Astrocyte of the hippocampus (primary cell): ENCODE measurements at places on chromosomes 2 and 18.
A peak's percentile ranks its signal among the peaks of the same experiment; 100 is the strongest.

- DNase-seq: no peak
These were observed 37.8 kb downstream of the VIT start for GRCh38 chr2:36734304-36734703.

DNA sequence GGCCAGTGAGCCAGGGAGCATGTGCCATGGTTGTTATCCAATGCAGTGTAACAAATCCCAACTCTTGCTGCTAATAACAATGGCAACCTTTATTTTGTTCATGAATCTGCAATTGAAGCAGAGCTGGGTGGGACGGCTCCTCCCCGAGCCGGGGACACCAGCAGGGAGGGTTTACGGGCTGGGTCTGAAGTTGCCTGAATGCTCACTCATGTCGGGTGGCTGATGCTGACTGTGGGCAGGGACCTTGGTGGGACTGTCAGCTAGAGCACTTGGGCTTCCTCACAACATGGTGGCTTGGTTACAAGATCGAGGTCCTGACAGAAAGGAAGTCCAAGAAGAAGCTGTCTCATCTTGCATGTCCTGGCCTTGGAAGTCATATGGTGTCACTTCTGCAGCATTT, 264.5 kb downstream of the NDUFA10 start:
- DNase-seq: no peak

DNA sequence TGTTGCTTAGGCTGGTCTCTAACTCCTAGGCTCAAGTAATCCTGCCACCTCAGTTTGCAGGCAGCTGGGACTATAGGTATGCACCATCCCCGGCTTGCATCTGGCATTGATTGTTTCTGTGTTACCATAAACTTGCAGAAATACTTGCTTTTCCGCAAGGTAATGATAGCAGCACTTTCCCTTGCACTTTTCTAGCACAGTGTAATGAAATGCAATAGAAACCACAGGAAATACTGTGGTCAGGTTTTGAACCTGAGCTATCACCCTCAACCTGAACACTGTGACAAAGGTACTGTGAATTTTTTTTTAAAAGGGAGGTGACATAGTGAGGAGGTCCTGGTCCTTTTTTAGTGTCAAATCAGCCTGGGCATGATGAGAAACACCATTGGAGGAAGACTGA, 38.3 kb downstream of the DHRS9 start:
- DNase-seq: no peak

- DNase-seq: no peak
These were observed 87.3 kb downstream of the IKZF2 start for GRCh38 chr2:213064099-213064498.

DNA sequence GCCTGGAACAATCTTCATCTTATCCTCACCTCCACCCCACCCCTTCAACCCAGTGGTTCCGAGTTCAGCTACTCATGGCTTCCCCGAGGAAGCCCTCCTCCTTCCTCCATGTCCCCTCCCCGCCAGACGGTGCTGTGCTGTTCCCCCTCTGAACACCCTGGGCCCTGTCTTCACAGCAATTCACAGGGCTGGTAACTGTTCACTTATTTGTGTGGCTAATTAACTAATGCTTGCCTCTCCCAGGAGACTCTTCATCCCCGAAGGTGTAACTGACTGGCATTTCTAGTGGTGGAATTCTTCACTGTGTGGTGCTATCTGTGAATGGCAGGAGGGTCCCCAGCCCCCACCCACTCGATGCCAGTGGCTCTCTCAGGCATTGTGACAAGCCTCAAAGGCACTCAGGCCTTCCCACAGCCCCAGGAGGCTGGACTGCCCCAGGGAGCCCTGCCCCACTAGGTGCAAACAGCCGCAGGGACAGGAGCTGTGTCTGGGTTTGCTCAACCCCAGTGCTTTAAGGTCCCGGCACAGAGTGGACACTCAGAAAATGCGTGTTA, 133.7 kb upstream of the ID2 start:
- peak; percentile 41 for DNase-seq

DNA sequence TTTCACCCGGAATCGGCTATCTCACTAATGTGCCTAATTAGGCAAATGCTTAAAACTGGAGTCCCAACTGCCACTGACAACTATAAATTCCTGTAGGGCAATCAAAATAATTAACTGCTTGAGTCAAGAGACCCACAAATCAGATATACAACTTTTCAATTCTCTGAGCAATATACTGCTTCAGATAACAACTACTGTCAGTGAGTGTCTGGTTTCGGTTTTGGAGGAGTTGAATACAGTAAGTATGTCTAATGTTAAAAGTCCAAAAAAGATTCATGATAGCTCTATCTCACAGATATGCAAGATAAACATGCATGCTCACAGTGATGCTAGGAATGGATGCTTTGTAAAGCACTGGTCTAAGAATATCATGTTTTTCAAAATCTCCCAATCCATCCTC, 283.3 kb downstream of the NRXN1 start:
- DNase-seq: no peak

DNA sequence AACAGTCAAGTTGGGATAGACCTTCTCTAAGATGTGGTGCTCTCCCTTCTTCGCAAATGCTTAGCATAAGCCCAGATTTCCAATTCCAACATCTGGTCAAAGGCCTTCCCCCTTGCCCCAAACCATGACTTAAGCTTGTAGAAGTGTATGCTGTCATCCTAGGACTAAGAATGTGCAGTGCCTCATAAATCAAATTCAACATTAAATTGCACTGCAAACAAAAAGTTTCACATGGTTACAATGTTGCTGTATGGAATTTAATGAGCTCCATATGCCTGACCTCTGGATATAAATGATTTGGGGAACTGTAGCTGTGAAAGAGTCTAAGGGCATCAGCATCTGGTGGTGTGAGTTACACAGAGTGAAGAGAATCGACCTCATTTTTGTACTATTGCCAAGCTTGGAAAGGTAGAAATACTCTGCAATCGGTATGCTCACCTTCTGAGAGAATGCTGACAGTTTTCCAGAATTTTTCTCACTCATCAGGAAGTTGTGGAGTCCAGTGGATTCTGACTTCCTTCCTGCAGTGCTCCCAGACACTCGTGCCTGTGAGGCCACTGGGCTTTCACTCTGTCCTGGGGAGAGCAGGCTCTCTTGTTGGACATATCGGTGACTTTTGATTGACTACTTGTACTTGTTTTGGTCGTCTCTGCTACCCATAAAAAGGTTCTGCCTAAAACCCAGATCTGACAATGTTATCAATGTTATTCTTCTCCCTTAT, 40.6 kb downstream of the FASTKD2 start:
- no peak for DNase-seq

DNA sequence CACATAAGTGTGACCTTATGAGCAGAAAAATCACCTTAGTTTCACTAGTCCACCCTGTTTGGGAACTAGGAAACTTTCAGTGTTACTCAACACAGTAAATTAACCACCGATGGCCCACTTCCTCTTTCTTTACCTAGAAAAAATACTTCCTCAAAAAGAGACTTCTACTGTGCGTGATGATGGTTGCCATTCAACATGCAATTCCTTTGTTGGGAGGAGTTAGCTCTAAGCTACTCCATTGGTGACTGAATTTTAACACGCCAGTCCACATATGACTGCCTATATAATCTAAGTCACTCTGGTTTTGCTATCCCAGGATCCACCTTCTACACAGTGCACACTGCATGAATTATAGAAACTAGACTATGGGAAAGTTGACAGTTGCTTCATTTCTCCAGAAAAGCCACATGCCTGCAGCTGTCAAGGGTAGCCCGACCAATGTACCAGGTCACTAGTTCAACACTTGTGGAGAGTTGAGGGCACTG, 47.8 kb upstream of the REG3G start:
- DNase-seq: no peak

- no peak for DNase-seq
These were observed 49.7 kb downstream of the CTAGE1 start for GRCh38 chr18:22368021-22368420.

DNA sequence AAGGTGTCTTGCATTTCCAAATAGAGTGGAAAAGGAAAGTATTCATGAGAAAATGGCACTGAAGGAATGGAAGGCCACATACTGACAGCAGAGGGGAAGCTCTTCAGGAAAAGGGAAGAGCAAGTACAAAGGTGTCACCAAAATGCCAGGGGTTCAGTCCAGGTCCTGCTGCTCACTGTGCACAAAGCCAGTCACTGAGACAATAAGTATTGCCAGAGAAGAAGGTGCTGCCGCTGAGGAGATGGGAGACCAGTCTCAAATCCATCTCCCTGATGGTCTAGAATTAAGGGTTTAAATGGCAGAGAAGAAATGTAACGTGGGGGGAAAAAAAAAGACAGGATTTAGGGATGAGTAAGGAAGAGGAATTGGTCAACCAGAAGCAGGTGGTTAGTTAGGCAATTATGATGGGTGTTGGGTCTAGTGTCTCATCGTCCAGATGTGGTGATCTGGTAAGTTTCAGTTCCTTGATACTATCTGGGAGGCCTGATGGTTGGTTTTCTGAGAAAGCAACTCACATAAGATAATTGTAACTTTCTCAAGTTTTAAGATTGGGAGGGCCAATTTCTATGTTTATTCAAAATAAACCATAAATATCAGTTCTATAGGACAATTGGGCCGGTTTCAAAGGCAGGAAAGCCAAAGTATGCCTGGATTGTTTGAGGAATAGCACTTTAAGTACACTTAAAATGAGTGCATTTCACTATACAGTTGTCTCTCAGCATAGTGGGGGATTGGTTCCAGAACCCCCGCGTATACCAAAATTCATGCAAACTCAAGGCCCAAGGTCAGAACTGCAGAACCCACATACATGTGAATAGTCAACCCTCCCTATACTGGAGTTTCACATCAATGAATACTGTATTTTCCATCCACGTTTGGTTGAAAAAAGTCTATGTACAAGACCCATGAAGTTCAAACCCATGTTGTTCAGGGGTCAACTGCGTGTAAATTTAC, 109.1 kb upstream of the DNAJC10 start:
- DNase-seq: no peak

- DNase-seq: peak; percentile 10
These were observed 1.6 kb upstream of the SESTD1 start for GRCh38 chr2:179266271-179266670.

DNA sequence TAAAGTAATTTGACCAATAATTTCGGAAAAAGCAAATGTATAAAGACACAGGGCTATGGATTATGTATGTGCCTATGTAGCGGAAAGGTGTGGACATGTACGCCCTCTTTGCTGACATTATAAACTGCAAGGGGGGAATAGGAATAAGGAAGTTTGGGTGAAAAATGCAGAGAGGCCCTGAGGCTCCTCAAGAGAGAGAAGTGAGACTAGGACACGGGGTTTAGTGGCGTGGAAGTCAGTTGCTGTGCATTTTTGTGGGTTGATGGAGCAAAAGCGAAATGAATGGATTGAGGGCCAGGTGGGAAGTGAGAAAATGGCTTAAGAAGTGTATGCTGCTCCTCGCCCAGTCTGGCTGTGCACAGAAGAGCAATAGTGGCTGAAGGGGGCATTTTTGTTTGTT, 96.2 kb upstream of the B3GNT7 start:
- peak; percentile 51 for DNase-seq

- peak; percentile 80 for DNase-seq
These were observed 99.5 kb downstream of the MAPK4 start for GRCh38 chr18:50659091-50660003.

- DNase-seq: no peak
These were observed 34.6 kb upstream of the DNER start for GRCh38 chr2:229748950-229749349.

- DNase-seq: no peak
These were observed 14.3 kb upstream of the PRSS56 start for GRCh38 chr2:232505856-232506255.

- no peak for DNase-seq
These were observed 144.8 kb upstream of the RGPD4 start for GRCh38 chr2:107681936-107682335.

- DNase-seq: no peak
These were observed 59.1 kb downstream of the ARL4C start for GRCh38 chr2:234437642-234438304.

DNA sequence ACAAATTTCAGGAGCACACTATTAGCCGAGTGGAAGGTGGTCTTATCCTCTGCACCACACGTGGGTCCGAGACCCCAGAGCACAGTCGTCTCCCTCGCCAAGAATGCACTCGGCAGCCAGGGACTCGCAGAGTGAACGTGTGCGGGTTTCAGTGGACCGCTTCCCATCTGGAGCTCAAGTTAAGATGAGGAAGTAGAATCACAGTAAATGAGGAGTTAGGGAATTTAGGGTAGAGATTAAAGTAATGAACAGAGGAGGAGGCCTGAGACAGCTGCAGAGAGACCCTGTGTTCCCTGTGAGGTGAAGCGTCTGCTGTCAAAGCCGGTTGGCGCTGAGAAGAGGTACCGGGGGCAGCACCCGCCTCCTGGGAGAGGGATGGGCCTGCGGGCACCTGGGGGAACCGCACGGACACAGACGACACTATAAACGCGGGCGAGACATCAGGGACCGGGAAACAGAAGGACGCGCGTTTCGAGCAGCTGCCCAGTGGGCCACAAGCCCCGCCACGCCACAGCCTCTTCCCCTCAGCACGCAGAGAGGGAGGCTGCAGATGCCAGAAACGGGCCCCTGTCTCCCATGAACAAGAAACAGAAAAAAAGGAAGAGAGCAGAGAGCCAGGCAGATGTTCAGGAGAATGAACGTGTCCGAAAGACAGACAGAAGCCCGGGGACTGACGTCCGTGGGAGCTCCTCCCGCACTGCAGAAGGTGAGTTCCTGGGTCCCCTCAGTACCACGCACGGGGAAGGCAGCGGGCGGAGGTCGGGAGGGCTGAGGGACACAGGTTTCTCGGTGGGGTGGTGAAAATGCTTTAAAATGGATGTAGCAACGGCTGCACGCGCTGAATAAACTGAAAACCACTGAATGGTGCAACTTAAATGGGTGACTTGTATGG, 5.4 kb upstream of the KCNG2 start:
- DNase-seq: no peak

DNA sequence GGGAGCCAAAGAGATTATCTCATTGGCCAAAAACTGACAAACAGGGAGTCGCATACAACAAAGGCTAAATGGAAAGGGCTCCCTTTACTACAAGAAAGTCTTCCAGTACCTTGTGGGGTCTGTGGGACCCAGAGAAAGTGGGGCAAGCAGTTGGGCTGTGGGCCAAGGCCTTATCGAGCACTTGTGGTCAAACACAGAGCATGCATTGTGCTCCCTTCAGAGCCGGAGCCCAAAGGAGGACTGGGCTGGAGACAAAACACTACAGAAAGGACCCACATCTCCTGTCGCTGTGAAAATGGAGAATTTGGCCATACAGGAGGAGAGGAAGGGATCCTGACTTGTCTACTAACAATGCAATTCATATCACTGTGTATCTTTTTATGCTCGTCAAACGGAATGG, 37.1 kb upstream of the SLC1A4 start:
- no peak for DNase-seq

DNA sequence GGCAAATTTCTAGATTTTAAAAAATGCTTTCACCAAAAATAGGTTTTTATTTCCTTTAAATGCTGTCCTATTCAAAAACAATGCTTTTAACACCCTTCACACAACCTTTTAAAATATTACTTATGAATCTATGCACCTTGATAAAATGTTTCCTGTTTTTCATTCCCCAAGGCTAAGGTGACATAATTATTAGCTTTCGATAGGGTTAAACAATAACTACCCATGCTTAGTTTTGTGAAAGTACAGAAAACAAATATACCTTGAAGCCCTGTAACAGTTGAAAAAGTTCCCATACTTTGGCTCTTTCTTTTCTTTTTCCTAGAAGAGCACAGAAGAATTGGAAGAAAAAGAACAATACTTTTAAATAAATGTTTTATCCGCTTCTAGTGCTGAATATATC, 54.9 kb upstream of the ITPRID2 start:
- no peak for DNase-seq
